ENCODE measurements at places on chromosomes 11 and 22. TPM values are rescaled to one million over a fixed set of nuclear protein-coding genes. Genes with fewer than 3 reads are reported as not detected.

FAR1 gene
- 98.8 TPM for total RNA-seq

KAT5 gene
- 55.3 TPM for total RNA-seq

GRCh38 chr11:98600786-98601773, 419.7 kb upstream of the CNTN5 start:
- H3K27ac ChIP-seq: no peak overlapping the region
- H3K27me3 ChIP-seq: no peaks in the 10 kb centered on the region
- no peaks in the 10 kb centered on the region for H3K36me3 ChIP-seq
- no peak for DNase-seq
- no peak overlapping the region for H3K4me3 ChIP-seq

- no peak overlapping the region for H3K4me3 ChIP-seq
- H3K27me3 ChIP-seq: no peaks in the 10 kb centered on the region
- no peaks in the 10 kb centered on the region for H3K4me1 ChIP-seq
- no peak for DNase-seq
- H3K27ac ChIP-seq: no peak overlapping the region
- no peaks in the 10 kb centered on the region for H3K36me3 ChIP-seq
Measured at GRCh38 chr11:124199702-124200101, 16.6 kb downstream of the OR10D3 start.

- H3K27ac ChIP-seq: no peak overlapping the region
- H3K36me3 ChIP-seq: no peaks in the 10 kb centered on the region
- H3K4me3 ChIP-seq: no peak overlapping the region
- H3K4me1 ChIP-seq: no peaks in the 10 kb centered on the region
Measured at GRCh38 chr11:124791626-124792341, 8.4 kb downstream of the MSANTD2 start.

- no peak for DNase-seq
- H3K4me1 ChIP-seq: peaks cover 17% of the 10 kb centered on the region
- no peak overlapping the region for H3K4me3 ChIP-seq
Measured at GRCh38 chr11:114075344-114075610, 15.8 kb downstream of the ZBTB16 start.

GRCh38 chr22:44307509-44308169, 5.1 kb downstream of the SHISAL1 start:
- no peaks in the 10 kb centered on the region for H3K27me3 ChIP-seq
- no peak overlapping the region for H3K27ac ChIP-seq
- H3K4me3 ChIP-seq: no peak overlapping the region
- no peaks in the 10 kb centered on the region for H3K4me1 ChIP-seq

GRCh38 chr22:46800102-46800857, 37.8 kb downstream of the TBC1D22A start:
- peak; percentile 21 for DNase-seq
- peaks cover 42% of the 10 kb centered on the region for H3K36me3 ChIP-seq
- no peaks in the 10 kb centered on the region for H3K4me1 ChIP-seq
- no peaks in the 10 kb centered on the region for H3K27me3 ChIP-seq

GRCh38 chr11:134691295-134691873, 279.3 kb upstream of the B3GAT1 start:
- DNase-seq: no peak
- no peaks in the 10 kb centered on the region for H3K36me3 ChIP-seq
- no peak overlapping the region for H3K27ac ChIP-seq
- no peak overlapping the region for H3K4me3 ChIP-seq
- H3K27me3 ChIP-seq: peaks cover 1% of the 10 kb centered on the region

DNA sequence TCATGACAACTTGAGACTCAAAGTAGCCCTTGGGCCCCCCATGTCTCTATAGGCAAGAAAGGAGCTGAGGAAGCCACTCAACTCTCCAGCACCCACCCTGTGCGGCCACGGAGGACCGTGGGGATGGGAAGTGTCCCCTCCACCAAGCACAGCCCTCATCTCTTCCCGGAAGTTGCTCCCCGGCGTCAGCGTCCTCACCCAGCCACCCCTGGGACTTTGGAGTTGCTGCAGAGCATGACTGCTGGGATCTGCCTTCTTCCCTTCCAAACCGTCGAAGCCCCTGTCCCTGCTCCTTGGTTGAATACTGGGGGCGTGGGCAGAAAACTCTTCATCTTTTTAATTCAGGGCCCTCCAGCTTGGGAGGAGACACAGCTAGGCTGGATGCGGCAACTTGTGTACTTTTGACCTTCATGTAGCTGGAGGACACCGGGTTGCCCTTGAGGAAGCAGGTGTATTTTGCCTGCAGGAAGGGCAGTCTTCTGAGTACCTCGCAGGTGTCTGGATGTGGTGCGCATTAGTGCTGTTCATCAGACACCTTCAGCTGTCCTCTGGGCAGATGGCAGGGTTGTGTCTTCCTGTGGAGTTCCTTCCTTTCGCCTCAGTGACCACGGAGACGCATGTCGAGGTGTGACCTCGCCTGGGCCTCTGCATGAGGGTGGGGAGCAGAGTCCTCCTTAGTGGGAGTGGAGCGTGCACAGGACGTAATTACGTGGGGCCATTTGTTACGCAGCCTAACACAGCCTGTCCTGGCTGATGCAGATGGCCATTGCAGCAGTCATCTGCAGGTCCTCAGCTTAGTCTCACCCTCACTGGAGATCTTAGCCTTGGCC, 12.2 kb upstream of the IFITM3 start:
- H3K36me3 ChIP-seq: no peaks in the 10 kb centered on the region
- peaks cover 4% of the 10 kb centered on the region for H3K4me1 ChIP-seq
- no peaks in the 10 kb centered on the region for H3K27me3 ChIP-seq
- no peak overlapping the region for H3K27ac ChIP-seq
- DNase-seq: no peak
